ENCODE measurements at places on chromosomes 3 and 15.

- DNase-seq = no peak
Observed at GRCh38 chr15:88003541-88004327, 252.8 kb downstream of the NTRK3 start.

DNA sequence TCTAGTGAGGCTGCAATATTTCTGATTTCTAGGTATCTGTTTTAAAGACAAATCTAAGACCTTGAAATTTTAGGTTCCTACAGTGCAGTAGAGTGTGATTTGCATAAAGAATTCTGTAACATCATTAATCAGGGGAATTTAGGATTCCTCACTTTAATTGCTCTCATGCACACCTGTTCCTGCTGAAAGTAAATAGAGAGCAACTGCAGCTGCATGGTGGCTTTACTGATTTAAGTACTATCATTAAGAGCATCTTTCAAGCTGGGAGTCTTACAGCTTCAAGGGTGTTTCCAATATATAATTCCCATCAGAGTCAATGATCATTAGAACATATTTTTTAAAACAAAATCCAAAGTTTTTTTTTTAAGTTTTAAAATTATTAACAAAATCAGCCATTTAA, 36.0 kb upstream of the C3orf70 start:
- no peak for DNase-seq

DNA sequence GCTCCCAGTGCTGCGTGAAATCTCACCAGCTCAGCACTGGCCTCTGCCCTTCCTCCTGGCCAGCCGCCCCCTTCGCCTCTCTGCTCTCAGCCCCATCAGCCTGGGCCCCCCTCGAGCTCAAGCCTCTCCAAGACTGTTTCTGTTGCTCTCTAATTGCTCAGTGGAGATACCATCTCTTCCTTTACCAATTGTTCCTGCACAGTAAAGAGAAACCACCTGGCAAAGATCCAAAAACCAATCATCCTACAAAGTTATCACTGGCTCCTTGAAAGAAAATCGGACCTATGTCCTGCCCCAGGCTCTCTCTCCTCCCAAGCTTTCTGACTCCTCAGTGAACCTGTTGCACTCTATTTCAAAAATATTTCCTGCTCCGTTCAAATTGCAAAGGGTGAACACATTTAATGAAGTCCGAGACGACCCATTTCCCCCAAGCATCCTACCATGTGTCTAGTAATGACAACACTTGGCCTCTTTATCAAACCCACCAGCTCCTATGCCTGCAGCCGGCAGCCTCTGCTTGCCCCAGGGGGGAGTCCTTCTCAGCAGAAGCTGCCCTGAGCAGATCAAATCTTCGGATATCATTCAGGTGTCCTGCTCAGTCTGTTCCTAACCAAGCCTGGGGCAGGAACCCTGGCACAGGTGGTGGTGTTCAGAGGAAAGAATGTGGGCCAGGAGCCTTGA, 53.7 kb upstream of the FAM174B start:
- no peak for DNase-seq

GRCh38 chr15:38207621-38208020, 45.0 kb upstream of the SPRED1 start:
- DNase-seq = no peak

DNA sequence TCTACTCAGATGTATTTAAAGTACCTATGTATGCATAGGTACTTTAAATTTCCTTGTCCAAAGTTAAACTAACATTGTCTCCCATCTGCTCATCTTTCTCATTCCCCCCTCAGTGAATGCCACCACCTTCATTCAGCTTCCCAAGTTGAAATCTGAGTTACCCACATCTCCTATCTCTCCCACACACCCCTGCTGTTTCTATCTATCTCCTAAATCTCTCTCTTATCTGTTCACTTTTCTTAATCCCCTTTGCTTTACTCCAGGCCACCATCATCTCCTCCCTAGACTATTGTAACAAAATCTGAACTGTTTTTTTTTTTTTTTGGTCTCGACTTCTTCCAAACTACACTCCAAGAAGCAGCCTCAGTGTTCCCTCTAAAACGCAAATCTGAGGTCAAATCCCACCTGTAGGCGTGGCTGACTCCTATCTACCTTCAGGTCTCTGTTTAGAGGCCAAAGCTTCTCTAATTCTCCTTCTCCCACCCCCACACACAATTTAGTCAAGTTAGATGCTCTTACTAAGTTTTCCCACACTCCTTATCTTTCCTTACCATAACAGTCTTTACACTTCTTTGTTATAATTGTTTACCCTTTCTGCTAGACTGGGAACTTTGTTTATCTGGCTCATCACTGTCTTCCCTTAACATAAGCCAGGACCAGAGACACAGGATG, 3.5 kb upstream of the NEO1 start:
- DNase-seq = no peak

DNA sequence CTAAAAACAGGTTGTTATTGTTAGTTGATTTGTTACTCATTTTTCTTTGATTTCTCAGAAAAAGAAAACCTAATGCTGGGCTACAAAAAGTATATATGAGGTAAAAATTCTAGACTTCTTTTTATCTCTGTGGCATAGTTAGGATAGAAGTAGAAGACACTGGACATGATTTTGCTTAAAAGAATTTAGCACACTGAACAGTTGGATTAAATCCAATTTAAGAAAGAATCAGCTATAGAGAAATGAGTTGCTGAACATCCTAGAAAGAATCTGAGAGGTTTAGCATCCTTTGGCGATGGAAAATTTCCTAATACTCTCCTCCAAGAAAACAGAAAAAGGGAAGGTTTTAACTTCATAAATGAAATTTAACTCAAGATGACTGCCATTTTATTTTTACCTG, 259.7 kb downstream of the TBL1XR1 start:
- no peak for DNase-seq

DNA sequence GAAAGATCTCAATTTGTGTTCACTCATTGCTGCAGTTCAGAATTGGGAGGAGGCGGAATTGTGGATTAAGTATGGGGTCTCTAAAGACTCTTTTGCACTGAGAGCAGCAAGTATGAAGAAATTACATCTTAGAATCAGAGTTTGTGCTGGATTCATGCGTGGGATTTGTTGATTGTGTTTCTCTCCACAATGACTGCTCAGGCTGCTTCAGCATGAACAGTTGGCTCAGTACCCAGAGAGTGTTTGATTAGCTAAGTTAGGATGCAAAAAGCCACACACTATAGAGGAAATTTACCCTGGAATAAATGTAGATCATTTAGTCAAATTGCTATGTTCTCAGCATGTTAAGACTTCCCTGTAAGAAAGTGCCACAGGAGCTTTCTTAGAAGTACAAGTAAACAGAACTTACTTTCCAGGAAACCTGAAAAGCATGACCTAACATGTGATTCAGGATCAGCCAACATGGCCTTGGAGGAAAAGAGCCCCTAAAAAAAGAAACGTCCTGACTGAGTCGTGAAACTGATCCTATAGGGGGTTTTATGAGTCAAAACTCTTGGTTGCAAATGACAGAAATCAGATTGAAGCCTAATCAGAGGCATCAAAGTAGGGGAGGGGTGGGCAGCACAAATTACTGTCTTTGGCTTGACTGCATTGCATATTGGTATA, 32.6 kb downstream of the HHLA2 start:
- DNase-seq = no peak

- no peak for DNase-seq
Observed at GRCh38 chr3:168091941-168092340, 3.8 kb downstream of the GOLIM4 start.

- DNase-seq = no peak
Observed at GRCh38 chr3:140010391-140010790, 75.4 kb downstream of the CLSTN2 start.

GRCh38 chr15:71328453-71328852, 213.2 kb downstream of the THSD4 start:
- DNase-seq = no peak

DNA sequence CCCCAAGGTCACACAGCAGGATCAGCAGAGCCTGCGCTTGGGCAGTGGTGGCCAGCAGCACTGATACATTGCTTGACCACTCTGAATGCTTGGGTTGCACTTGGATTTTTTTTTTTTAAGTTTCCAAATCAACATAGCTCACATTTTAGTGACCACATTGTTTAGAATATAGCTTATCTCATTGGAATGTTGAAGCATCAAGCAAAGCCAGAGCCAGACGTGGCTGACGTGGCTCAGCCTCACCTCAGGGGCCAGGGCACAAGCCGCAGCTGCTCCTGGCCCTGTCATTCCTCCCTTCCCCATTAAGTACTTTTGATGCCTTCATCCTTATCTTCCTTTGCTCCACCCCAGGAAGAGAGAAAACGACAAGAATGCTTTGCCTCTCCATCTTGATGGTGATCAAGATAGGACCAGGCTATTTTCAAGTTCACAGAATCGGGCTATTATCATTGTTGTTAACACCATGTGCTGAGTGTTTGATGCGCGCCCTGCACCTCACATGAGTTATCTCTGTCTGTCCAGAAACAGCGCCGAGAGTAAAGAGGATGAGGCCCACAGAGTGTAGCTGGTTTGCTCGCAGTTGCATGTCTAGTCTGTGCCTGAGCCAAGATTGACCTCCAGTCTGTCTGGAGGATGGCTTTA, 75.8 kb downstream of the AAGAB start:
- DNase-seq = no peak

GRCh38 chr15:60204131-60204885, 193.5 kb downstream of the ANXA2 start:
- no peak for DNase-seq

DNA sequence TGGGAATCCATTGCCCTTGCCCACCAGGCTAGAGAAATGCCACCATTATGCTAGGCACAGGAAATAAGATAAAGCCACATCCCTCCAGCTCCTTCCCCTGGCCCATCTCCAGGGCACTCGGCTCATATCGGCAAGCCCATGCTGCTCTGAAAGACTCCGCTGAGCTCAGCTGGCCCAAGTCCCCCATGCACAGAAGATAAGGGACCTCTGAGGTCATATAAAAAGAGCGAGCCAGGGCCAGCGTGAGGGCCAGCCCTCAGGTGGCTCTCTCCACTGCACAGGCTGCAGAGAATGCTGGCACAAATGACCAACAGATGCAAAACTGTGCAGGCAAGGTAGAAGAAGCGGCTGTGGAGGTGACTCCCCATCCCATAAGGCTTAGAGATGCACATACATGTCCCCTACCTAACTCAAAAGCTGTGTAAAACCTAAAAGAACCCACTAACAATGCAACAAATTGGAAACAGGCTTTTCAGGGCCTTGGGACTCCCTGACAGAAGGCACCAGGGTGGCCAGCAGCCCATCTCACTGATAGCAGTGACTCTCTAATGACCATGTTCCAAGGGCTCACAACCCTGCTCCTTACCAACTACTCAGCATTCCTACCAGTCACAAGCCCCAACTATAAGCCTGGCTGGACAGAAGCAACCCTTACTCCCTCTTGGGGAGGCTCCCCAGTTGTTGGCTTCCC, 3.0 kb downstream of the RAB6B start:
- DNase-seq = peak; percentile 89

- DNase-seq = no peak
Observed at GRCh38 chr3:160739079-160739478, 17.0 kb upstream of the PPM1L start.

- DNase-seq = no peak
Observed at GRCh38 chr15:34716111-34716510, 38.7 kb downstream of the GJD2 start.

GRCh38 chr15:99361545-99362185, 110.4 kb downstream of the LRRC28 start:
- no peak for DNase-seq

- DNase-seq = no peak
Observed at GRCh38 chr15:66707310-66708082, 5.5 kb downstream of the SMAD6 start.

DNA sequence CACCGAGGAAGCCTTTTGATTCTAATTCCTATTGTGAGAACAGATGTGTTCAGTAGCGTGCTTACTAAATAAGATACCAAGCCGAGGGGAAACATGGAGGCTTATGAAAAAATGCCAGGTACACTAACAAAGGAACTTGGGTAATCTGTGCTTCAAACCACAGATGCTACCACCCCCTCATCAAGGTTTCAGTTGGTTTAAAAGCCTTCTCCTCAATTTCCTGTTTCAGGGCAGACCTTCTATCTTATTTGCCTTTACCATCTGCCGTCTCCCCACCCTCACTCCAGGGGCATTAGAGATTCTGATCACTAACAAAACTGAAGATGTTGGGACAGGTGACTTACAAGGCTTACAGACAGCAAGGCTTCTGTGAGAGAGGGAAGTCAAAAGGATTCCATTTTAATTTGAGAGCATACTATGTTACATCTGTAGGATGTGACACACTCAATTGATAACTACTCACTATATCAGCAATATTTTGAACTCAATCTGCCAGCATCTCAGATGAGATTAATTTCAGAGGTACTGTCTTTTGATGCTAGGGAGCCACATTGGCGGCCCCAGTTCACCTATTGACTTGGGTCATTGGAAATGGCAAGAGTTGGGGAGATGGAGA, 60.6 kb upstream of the PLCL2 start:
- DNase-seq = no peak

GRCh38 chr3:9501226-9501625, 52.4 kb downstream of the LHFPL4 start:
- no peak for DNase-seq

DNA sequence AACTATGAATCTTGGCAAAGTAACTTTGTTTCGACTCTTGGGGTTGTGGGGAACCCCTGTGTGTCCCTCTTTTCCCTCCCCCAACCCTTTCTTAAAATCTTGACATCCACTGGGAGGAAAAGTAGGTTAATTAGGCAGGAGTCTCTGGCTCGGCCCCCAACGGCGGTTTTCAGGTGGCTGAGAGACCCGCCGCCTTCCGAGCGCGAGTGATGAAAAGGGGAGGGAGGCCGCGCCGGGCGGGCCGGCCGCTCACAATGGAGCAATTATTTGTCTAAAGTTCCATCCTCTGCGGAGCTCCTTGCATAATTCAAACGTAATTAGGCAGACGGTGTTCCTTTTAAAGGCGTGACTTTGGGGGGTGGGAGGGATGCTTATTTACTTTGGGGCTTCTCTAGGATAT, 51.7 kb downstream of the ZIC4 start:
- no peak for DNase-seq

GRCh38 chr3:73658227-73658626, 33.5 kb upstream of the PDZRN3 start:
- DNase-seq = no peak

DNA sequence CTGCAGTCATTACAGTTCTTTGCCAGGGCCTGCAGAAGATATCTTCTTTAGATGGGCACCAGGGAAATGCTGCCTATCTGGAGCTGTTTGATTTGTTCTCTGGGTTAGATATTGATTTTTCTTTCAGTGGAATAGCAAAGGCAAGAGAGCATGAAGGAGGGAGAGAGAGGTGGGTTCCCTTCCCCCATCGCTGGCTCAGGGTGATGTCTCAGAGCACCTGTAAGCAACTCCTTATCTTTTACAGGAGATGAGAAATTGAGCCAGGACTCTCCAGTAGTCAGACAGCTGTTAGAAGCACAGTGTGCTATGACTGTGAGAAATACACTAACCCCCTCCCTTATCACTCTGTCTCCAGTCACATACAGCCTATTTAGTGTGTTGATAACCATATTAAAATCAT, 89.3 kb upstream of the SLC24A5 start:
- no peak for DNase-seq

- no peak for DNase-seq
Observed at GRCh38 chr3:183061391-183062172, 37.7 kb downstream of the MCCC1 start.

GRCh38 chr3:54123003-54123775, 837 bp downstream of the CACNA2D3 start:
- DNase-seq = no peak
